ENCODE measurements at places on chromosomes 11 and 22.

DNA sequence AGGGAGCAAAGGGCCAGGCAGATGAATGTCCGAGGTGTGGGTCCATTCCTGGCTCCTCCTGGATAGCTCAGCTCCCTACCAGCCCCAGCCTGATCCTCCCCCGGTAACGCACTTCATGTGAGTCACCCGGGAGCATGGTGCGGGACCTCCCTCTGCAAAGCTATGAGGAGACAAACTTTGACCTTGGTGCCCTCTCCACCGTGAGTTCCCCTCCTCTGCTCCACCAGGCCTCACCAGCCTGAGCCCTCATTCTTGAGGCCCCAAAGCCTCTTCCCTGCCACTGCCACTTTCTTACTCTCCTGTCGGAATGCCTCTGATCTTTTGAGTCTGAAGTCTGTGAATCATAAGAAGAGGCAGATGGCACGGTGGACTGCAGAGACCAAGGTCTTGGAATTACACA is 37.4 kb upstream of the CD82 start:
- no peak for DNase-seq

GRCh38 chr11:28296426-28296825 is 188.2 kb downstream of the METTL15 start:
- DNase-seq, result no peak

- DNase-seq, result no peak
Measured at GRCh38 chr11:76835928-76836612, 24.6 kb upstream of the ACER3 start.

- no peak for DNase-seq
Measured at GRCh38 chr11:69000391-69000790, 12.7 kb downstream of the MRGPRF start.

DNA sequence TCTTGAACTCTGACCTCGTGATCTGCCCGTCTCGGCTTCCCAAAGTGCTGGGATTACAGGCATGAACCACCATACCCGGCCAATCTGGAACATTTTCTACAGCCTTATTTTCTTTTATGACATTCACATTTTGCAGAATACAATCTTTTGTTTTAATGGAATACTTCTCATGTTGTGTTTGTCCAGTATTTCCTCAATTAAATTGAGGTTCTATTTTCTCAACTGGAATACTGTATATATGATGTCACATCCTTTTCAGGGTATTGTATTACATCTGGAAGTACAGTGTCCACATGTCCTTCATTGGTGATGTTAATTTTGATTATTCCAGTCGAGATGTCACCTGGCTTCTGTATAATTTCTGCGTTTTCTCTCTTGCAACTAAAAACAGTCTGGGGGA is 90.8 kb upstream of the HORMAD2 start:
- no peak for DNase-seq

GRCh38 chr11:66070604-66071380 is 720 bp downstream of the PACS1 start:
- no peak for DNase-seq

DNA sequence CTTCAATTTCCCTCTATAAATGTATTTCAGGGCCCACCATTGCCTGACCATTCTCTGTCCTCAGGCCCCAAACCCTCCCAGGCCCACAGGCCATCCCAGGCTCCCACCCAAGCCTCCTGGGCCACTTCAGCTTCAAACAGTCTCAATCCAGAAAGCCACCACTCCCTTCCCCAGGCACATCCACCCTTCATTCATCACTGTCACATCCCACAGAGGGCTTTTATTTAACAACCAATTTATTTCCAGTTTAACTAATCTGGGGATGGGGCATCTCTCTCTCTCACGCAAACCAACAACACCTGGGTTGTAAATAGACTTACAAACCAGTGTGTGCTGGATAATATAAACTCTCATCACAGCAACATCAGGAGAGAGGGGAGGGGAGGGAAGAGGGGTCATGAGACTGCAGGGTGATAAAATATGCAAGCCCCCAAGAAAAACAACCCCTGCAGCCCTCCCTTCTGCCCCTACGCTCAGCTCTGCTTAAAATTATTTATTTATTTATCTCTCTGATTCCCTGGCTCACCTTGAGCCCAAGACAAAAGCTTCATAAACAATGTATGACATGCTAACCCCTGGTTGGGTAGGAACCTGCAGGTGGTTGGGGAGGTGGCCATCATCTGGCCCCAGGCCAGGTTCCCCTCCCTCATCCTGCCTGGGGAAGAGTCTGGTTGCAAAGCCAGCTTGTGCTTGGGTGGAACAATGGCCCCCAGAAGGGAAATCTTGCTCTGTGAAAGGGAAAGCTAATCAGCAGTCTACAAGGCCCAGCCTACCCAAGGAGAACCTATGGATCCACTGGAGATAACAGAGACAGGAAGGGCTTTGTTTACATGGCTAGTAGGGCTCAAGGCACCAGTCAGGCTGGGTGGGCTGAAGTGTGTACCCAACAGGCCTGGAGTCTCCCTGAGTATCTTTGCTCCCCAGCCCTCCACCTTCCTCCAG is 359.2 kb downstream of the BUD13 start:
- no peak for DNase-seq

DNA sequence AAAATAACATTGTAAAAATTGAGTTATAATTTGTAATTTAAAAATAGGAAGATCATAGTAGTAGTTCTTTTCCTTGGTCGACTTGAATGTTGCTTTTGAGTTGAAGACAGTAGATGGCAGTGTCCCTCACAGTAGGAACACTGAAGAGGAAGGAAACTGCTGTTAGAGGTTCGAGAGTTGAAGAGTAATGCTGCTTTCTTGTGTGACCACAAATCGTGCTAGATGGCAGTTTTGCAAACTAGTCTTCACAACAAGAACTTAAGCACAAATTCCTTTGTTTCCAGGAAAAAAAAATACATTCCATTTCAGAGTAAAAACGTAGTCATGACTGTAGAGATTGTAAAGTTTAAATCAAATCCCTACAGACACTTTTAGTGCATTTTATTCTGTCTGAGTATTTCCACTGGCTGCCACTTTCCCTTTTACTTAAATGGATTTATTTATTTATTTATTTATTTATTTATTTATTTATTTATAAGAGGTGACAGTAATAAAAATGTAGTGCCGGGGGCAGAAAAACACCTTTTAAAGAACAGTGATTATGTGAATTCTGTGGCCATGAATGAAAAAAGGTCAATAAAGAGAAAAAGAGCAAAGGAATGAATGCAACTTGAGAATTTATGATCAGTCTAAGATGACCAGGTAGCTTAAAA is 54.6 kb downstream of the SPECC1L start:
- no peak for DNase-seq

DNA sequence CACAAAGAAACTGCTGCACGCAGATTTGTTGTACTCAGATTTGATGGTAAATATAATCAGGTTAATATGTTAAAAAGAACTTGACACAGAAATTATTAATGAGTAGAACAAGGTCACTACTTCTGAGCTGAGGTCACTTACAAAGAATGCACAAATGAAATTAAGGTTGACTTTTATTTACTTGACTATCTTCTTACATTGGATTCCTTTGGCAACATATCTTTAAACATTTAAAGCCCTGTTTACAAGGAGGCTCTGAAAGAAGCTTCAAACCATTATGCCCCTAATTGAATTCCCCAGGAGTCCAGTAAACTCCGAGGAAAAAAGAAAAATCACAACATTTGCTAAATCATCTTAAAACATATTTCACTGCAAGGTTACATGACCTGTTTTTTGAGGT is 245.5 kb downstream of the SOX6 start:
- no peak for DNase-seq

DNA sequence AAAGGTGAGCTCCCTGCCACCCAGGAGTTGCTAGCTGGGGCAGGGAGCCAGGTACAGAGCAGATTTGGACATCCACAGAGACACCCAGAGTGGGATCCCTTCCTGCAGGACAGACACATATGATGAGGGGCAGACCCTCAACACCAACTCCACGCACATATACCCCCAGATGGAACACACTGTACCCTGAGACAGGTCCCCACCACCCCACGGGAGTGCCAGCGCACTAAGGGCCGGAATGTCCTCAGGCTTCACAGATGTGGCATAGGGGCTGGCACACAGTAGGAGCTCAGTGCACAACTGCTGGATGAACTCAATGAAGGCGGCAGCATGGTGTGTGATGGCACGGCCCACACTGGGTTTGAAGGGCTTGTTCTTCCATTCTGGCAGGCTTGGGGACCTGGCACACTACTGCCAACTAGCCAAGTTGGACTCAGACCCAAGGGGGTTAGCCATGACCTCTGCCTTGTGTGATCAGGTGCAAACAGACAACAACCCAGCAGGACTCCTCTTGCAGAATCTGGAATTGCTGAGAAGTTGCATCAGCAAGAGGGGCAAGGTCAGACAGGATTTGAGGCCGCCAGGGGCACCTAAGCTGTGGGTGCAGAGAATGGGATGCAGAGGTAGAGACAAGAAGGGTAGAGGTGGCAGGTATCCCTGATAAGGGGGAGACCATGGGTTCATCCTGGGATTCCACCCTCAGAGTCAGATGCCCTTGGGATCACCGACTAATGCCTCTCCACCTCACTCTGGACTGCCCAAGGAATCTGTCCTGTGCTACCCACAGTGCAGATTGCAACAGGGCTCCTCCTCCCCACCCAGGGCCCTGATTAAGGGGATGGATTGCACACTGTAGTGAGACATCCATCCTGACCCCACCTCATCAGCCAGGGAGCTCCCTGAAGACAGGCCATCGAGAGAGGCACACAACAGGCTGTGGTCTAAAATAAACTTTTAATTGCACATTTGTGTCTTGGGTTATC is 2.4 kb downstream of the C22orf15 start:
- DNase-seq, result no peak

- no peak for DNase-seq
Measured at GRCh38 chr11:62195945-62196344, 5.9 kb downstream of the SCGB1D1 start.

GRCh38 chr11:73506038-73506437 is 91.9 kb downstream of the FAM168A start:
- DNase-seq, result no peak

DNA sequence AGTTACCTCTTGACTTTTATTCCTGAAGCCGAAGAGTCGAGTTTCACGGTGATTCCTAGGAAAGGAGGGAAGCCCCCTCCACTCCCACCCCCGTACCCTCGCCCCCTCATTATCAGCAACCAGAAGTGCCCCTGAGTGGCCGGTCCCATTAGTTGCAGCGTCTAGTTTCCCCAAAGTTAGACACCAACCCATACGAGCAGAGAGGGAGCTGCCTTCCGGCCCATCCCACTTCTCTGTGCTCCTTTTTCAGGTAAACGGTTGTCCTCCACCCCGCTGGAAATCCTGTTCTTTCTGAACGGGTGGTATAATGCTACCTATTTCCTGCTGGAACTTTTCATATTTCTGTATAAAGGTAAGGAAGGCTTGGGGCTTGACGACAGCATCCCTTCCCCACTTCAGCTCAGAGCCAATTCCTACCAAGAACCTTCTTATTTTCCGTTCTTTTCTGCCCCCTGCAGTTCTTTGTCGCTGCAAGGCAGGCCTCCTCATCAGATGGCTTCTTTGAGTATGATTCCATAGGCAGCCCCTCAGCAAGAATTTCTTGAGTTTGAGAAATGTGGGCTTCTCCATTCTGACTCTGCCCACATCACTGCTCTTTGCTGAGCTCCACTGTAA is 701 bp downstream of the TMEM216 start:
- no peak for DNase-seq

DNA sequence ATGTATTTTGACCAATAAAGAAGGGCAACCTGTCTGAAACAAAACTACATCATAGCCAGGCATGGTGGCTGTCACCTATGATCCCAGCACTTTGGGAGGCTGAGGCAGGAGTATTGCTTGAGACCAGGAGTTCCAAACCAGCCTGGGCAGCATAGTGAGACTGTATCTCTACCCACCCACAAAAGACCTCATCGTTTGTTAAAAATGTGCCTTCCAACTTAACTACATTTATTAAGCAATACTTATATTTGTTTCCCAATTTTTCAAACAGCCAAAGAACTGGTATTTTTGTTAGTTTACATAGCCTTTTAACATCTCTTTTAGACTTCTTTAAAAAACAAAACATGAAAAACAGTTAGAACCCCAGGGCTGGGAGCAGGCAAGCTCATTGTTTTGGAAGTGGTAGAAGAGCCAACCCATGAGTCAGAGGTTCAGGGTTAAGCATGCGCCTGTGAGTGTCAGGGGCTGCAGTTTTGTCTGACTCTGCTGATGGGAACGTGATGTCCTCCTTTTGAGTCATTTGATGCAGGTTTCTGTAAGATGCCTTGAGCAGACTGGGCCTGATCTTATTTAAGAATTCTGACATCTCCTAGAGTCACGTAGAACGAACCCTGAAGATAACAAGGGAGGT is 53.9 kb upstream of the CRTAM start:
- no peak for DNase-seq

DNA sequence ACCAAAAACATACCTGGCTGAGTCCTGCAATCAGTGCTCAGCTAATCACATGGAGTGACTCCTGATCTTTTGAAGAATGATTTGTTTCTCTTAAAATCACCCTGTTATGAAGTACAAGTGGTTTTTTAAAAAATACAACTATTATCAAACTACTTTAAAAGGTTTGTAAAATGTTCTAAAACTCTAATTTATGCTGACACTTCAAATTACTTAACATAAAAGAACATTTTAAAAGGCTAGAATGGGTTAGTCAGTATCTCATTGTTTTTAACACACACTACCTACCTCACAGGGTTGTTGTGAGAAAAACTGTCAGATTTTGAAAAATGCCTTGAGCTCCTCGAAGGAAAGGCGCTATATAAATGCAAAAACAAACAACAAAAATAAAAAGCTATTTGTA is 33.2 kb downstream of the KMT5B start:
- no peak for DNase-seq

DNA sequence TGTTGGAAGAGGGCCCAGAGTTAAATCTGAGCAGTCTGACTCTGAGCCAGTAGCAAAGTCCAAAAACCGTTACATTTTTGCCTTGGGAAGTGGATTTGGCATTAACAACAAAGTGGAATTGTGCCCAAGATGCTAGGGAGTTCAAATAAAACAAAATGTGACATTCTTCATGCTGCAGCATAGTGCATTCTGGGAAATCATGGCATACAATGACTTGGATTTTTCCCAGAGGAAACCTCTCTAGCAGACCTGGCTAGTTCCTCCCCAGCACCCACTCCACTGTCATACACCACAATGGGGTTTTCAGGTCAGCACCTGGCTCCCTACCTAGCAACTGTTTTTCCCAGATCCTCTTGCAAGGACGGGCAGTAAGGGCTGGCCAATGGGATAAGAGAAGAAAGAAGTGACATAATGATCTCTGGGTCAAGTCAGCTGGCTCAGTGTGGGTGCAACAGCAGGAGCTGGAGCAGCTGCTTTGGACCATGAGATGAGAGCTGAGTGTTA is 24.8 kb upstream of the CYB5R3 start:
- DNase-seq, result no peak

DNA sequence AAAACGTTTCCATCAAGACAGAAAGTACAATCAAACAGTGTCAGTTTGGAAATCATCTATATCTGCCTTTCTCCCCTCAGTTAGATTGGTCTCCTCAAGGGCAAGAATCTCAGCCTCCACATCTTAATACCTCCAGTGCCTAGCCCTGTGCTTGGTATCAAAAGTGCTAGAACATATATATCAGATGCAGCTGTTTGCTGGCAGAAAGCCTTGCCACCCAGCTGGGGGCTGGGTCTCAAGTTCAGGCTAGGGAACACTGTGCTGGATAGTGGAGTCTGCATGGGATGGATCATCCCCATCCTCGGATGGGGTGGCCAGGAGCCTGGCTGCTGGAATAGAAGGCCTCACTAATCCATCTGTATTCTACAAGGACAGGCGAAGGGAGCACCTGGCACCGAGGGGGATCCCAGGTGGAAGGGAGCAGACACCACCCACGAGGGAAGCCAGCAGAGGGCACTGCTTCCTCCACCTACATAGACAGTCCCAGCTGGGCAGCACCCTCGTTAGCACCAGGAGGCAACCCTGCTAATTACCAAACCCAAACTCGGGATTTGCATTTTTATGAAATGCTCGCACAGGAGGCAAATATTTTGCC is 602.2 kb downstream of the BUD13 start:
- no peak for DNase-seq
